ENCODE measurements at places on chromosomes 5 and 9.

- DNase-seq, result no peak
Measured at GRCh38 chr9:35367451-35367850, 122.5 kb upstream of the RUSC2 start.

DNA sequence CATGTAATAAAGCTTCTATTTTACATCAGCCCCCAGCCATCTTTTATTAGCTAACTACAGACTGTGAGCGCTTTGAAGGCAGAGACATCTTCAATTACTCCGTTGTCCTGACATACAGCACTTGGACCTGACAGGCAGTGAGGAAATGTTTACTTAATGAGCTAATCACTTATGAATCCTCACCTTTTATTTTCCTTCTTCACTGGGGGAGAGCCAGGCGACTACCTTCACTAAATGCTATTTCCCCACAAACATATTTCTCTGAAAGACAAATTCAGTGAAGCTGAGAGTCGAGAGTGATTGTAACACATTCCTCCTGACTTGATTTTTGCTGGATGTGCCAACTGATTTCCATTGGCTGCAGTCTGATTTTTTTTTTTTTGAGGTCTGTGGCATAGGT, 192.1 kb upstream of the CLINT1 start:
- no peak for DNase-seq

DNA sequence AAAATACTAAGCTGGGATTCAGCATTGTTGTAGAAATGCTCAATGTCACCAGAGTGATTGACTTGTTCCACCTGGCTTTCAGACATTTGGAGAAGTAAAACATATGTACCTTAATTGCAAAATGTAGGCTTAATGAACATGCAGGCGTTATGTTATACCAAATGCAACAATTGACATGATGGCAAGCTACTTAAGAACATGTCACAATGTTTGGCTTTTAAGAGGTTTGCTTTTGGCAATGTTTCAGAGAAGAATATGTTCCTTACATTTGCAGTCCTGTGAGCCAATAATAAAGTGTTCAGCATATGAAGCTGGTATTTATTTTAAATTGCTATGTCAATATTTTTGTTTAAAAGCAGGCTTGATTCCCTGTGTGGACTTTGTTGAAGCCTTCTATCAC, 111.7 kb upstream of the NUDT12 start:
- DNase-seq, result no peak

- no peak for DNase-seq
Measured at GRCh38 chr9:132801659-132802058, 76.4 kb downstream of the AK8 start.

GRCh38 chr9:35834260-35835215, 5.5 kb downstream of the TMEM8B start:
- no peak for DNase-seq

DNA sequence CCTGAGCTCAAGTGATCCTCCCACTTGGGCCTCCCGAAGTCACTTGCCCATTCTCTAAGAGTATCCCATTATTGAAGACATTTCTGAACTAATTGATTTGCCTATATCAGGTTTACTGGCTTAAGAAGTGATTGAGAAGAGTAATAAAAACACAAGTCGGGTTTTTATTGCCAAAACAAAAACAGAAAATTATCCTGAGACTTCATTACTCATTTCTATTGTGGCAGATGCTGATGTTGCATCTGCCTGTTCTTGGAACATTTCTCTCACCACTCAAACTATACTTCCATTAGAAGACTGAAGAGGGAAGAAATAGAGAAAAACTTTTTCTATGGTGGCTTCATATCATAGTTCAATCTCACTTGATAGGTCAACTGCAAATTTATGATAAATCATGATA, 41.9 kb upstream of the PLPP1 start:
- no peak for DNase-seq

Measured in germinal center (tissue), 1 donor.